Hepatocyte (in vitro differentiated cells): ENCODE measurements at places on chromosomes 13 and 19. TPM values are rescaled to one million over a fixed set of nuclear protein-coding genes. Genes with fewer than 3 reads are reported as not detected.

Gene CDX2
- 34.6 and 40.0 TPM in 2 replicates for total RNA-seq

Gene CCDC8
- total RNA-seq: 36.4 and 51.7 TPM in 2 replicates

Gene ZNF99
- total RNA-seq: not detected in 2 replicates

Gene ZNF541
- total RNA-seq: 0.43 TPM in 1 of 2 replicates, not detected in the other

Gene OBI1
- total RNA-seq: 14.3 and 17.6 TPM in 2 replicates

Gene LRRC25
- 0.16 TPM in 1 of 2 replicates, not detected in the other for total RNA-seq

Gene CAPN12
- 12.5 and 26.6 TPM in 2 replicates for total RNA-seq

Gene ZNF730
- total RNA-seq: 3.3 and 3.4 TPM in 2 replicates

GRCh38 chr19:13138916-13139198 lies 11.3 kb downstream of the STX10 start:
- no peaks in the 10 kb centered on the region for H3K36me3 ChIP-seq
- no peaks in the 10 kb centered on the region for H3K27me3 ChIP-seq

GRCh38 chr19:33437821-33438671 lies 64.5 kb downstream of the CEBPG start:
- no peak overlapping the region for H3K4me3 ChIP-seq
- DNase-seq: no peak
- H3K4me1 ChIP-seq: peaks cover 16% of the 10 kb centered on the region
- no peaks in the 10 kb centered on the region for H3K36me3 ChIP-seq
- no peaks in the 10 kb centered on the region for H3K27me3 ChIP-seq
- H3K27ac ChIP-seq: no peak overlapping the region

- H3K36me3 ChIP-seq: no peaks in the 10 kb centered on the region
- H3K27ac ChIP-seq: no peak overlapping the region
- no peaks in the 10 kb centered on the region for H3K4me1 ChIP-seq
- no peak for DNase-seq
- H3K27me3 ChIP-seq: no peaks in the 10 kb centered on the region
- H3K4me3 ChIP-seq: no peak overlapping the region
Measured at GRCh38 chr19:29292153-29292552, 79.2 kb upstream of the UQCRFS1 start.

GRCh38 chr19:51365211-51365964 lies 800 bp downstream of the ETFB start:
- peak overlapping the region; percentile 46 for H3K4me3 ChIP-seq
- H3K27me3 ChIP-seq: no peaks in the 10 kb centered on the region
- DNase-seq: peak; percentile 81
- H3K27ac ChIP-seq: peak overlapping the region; percentile 99
- no peaks in the 10 kb centered on the region for H3K36me3 ChIP-seq

DNA sequence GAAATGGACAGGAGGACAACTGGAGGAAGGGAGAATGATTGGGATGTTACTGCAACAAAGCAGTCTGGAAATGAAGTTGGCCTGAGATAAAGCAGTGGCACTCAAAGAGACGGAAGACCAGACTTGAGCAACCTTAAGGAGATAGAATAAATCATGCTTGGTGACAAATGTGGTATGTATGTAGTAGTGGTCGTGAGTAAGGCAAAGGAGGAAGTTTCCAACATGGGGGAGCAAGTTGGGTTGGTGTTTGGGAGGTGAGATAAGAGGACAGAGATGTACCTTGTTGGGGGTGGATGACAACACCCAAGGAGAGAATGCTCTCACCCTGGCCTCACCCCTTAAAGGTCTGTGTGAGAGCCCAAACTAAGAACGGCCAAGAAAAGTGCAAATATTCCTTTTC lies 420.5 kb downstream of the DIAPH3 start:
- peaks cover 8% of the 10 kb centered on the region for H3K4me1 ChIP-seq
- no peaks in the 10 kb centered on the region for H3K27me3 ChIP-seq
- no peaks in the 10 kb centered on the region for H3K36me3 ChIP-seq
- H3K27ac ChIP-seq: no peak overlapping the region
- H3K4me3 ChIP-seq: no peak overlapping the region
- DNase-seq: no peak

- DNase-seq: no peak
- peaks cover 7% of the 10 kb centered on the region for H3K36me3 ChIP-seq
- H3K4me1 ChIP-seq: peaks cover 6% of the 10 kb centered on the region
- H3K27me3 ChIP-seq: no peaks in the 10 kb centered on the region
Measured at GRCh38 chr19:7265963-7266362, 28.3 kb downstream of the INSR start.

GRCh38 chr13:101149735-101150384 lies 266.4 kb downstream of the NALCN start:
- peaks cover 12% of the 10 kb centered on the region for H3K27me3 ChIP-seq
- peaks cover 4% of the 10 kb centered on the region for H3K4me1 ChIP-seq
- H3K36me3 ChIP-seq: no peaks in the 10 kb centered on the region
- no peak overlapping the region for H3K4me3 ChIP-seq
- peak; percentile 7 for DNase-seq
- no peak overlapping the region for H3K27ac ChIP-seq

GRCh38 chr19:1789261-1790041 lies 22.6 kb downstream of the ATP8B3 start:
- H3K4me1 ChIP-seq: peaks cover 5% of the 10 kb centered on the region
- H3K36me3 ChIP-seq: no peaks in the 10 kb centered on the region

DNA sequence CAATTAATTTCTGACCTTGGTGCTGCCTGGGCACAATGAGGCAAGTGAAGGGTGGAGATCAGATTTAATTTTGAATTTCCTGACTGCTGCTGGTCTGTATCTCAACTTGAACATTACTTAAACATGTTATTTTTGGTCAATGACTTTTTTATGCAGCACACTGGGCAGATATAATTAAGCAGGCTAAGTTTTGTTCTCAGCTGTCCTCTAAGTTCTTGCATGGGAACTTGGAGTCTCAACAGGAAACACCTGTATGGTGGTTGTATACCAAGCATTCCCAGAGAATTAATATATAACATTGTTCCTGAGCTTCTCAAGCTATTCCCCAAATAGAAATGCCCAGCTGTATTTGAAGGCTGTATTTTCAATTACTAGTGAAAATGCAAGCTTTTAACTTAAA lies 113.5 kb upstream of the EDNRB start:
- no peak for DNase-seq
- no peaks in the 10 kb centered on the region for H3K36me3 ChIP-seq
- no peaks in the 10 kb centered on the region for H3K4me1 ChIP-seq
- H3K27me3 ChIP-seq: no peaks in the 10 kb centered on the region
- H3K4me3 ChIP-seq: no peak overlapping the region

DNA sequence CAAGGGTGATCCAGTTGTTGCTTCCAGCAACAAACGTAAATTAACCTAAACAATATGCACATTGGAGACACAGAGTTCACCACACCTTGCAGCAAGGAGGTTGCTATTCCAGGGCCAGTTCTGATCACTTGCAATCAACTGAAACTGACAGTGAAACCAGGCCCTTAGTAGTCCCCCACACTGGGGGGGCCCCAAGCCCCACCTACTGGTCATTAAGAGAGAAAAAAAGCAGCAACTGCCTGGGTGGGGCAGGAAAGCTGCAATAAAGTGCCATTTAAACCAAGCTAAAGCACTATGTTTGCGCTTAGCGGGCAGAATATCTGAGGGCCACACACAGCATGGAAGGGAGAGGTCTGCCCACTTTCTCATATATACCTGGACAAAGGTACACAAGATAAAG lies 51.5 kb downstream of the ATP7B start:
- no peak overlapping the region for H3K4me3 ChIP-seq
- peak; percentile 30 for DNase-seq
- H3K36me3 ChIP-seq: no peaks in the 10 kb centered on the region
- H3K27me3 ChIP-seq: no peaks in the 10 kb centered on the region
- H3K4me1 ChIP-seq: peaks cover 13% of the 10 kb centered on the region
- peak overlapping the region; percentile 74 for H3K27ac ChIP-seq

- H3K27me3 ChIP-seq: no peaks in the 10 kb centered on the region
- H3K36me3 ChIP-seq: no peaks in the 10 kb centered on the region
- H3K27ac ChIP-seq: no peak overlapping the region
- H3K4me1 ChIP-seq: no peaks in the 10 kb centered on the region
- no peak overlapping the region for H3K4me3 ChIP-seq
Measured at GRCh38 chr13:36282821-36283432, 14.7 kb downstream of the CCDC169 start.

DNA sequence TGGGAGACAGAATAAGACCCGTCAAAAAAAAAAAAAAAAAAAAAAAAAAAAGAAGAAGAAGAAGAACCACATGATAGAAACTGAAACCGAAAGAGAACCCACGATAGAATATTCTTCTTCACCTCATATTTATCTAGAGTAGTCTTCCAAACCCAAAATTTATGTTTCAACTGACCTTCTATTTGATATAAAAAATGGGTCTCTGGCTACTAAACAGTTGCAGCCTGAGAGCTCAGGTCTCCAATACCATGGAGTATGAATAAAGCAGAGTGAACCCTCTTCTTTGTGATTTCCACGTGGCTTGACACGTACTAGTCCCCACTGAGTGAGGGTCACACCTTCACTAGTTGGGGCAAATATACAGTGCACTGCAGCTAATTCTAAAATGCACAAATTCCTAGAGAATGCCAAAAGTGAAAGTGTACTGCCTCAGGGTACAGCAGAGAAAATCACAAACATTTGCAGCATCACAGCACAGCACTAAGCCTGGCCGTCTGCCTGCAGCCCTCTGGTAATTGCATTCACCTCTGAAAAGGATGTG lies 30.8 kb upstream of the RFC3 start:
- H3K36me3 ChIP-seq: no peaks in the 10 kb centered on the region
- H3K27me3 ChIP-seq: no peaks in the 10 kb centered on the region
- H3K4me1 ChIP-seq: peaks cover 3% of the 10 kb centered on the region
- H3K4me3 ChIP-seq: no peak overlapping the region
- DNase-seq: no peak

DNA sequence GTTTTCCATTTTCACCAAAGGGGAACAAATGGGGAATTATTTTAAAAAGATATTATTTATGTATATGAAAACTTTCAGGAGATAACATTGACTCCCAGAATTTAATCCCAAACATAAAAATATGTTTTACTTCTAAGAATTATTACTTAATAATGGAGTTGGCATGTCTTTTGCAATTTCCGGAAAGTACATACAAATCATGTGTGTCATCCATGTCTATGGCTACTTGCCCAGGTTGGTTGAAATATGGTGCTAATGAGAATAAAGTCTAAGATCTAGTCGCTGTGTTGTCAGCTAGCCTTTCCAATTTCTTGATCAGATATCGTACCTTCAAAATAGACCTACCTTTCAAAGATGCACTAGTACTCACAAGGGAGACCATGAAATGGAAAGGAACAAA lies 1003.2 kb upstream of the PCDH20 start:
- H3K27me3 ChIP-seq: no peaks in the 10 kb centered on the region
- H3K27ac ChIP-seq: no peak overlapping the region
- no peak for DNase-seq
- H3K4me3 ChIP-seq: no peak overlapping the region
- H3K4me1 ChIP-seq: no peaks in the 10 kb centered on the region
- H3K36me3 ChIP-seq: no peaks in the 10 kb centered on the region

DNA sequence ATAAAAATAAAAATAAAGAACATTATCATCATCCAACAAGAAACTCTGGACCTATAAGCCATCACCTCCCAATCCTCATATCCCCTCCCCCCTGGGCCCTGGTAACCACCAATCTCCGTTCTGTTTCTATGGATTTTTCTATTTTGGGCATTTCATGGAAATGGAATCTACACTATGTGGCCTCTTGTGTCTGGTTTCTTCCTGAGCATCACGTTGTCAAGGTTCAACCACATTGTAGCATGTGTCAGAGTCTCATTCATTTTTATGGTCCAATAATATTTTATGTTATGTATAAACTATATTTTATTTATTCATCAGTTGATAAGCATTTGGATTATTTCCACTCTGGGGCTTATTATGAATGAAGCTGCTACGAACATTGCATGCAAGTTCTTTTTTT lies 26.9 kb downstream of the SULT2B1 start:
- DNase-seq: no peak
- H3K4me1 ChIP-seq: no peaks in the 10 kb centered on the region
- no peak overlapping the region for H3K27ac ChIP-seq
- no peaks in the 10 kb centered on the region for H3K36me3 ChIP-seq
- no peaks in the 10 kb centered on the region for H3K27me3 ChIP-seq
- no peak overlapping the region for H3K4me3 ChIP-seq

GRCh38 chr19:23391236-23391635 lies 4.0 kb downstream of the ZNF91 start:
- H3K36me3 ChIP-seq: peaks cover 9% of the 10 kb centered on the region
- H3K27ac ChIP-seq: peak overlapping the region; percentile 99
- peaks cover 24% of the 10 kb centered on the region for H3K4me1 ChIP-seq
- H3K4me3 ChIP-seq: no peak overlapping the region
- no peak for DNase-seq

DNA sequence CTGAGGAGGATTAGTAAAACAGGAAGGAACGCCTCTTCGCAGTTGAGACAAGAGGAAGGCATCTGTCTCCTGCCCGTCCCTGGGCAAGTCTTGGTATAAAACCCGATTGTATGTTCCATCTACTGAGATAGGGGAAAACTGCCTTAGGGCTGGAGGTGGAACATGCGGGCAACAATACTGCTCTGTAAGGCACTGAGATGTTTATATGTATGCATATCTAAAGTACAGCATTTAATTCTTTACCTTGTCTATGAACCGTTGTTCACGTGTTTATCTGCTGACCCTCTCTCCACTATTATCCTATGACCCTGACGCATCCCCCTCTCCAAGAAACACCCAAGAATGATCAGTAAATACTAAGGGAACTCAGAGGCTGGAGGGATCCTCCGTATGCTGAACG lies 722 bp upstream of the TIMM50 start:
- H3K4me1 ChIP-seq: peaks cover 12% of the 10 kb centered on the region
- H3K4me3 ChIP-seq: no peak overlapping the region
- H3K27ac ChIP-seq: peak overlapping the region; percentile 91
- H3K36me3 ChIP-seq: no peaks in the 10 kb centered on the region

GRCh38 chr19:35330475-35330874 lies 1.5 kb downstream of the CD22 start:
- H3K27ac ChIP-seq: no peak overlapping the region
- H3K36me3 ChIP-seq: no peaks in the 10 kb centered on the region
- no peaks in the 10 kb centered on the region for H3K4me1 ChIP-seq
- H3K4me3 ChIP-seq: no peak overlapping the region

- H3K4me1 ChIP-seq: no peaks in the 10 kb centered on the region
- H3K27me3 ChIP-seq: no peaks in the 10 kb centered on the region
- no peak overlapping the region for H3K4me3 ChIP-seq
- DNase-seq: peak; percentile 72
- H3K27ac ChIP-seq: no peak overlapping the region
Measured at GRCh38 chr13:110944121-110944967, 29.5 kb upstream of the ANKRD10 start.

- H3K4me3 ChIP-seq: peak within 1 kb of the TSS; percentile 26
- H3K27me3 ChIP-seq: peaks cover 19% of the 10 kb centered on the region
Measured at GRCh38 chr19:46495786-46496099, at the start of gene PNMA8B. TSS of gene PNMA8B (minus strand) at chr19:46495867. CDS start at chr19:46495465, 402 bp downstream.

DNA sequence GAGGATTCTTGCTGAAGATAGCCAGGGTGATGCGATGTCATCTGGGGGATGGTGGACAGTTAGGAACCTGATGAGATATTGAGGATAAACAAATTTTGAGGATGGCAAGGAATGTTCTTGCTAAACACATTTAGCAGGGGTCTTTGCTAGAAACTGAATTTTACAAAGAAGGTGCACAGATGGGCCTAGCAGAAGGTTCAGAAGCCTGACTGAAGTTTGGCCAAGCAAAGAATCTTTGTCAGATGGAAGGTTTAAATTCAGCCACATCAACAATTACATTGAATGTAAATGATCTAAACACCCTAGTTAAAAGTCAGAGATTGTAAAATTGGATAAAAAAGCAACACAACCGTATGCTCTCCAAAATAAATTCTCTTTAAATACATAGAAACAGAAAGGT lies 68.8 kb downstream of the WASF3 start:
- no peak overlapping the region for H3K4me3 ChIP-seq
- H3K27me3 ChIP-seq: no peaks in the 10 kb centered on the region
- H3K4me1 ChIP-seq: peaks cover 6% of the 10 kb centered on the region
- H3K36me3 ChIP-seq: no peaks in the 10 kb centered on the region
- DNase-seq: no peak
